B cell (primary cell): ENCODE measurements at places on chromosomes 11 and 22. TPM values are rescaled to one million over a fixed set of nuclear protein-coding genes. Genes with fewer than 3 reads are reported as not detected.

SLC22A6 gene
- total RNA-seq = not detected in 2 replicates

MS4A6E gene
- total RNA-seq = not detected in 2 replicates

CCDC88B gene
- 172 and 180 TPM in 2 replicates for total RNA-seq

STK33 gene
- total RNA-seq = 9.3 and 13.2 TPM in 2 replicates

SPI1 gene
- 98.3 and 98.8 TPM in 2 replicates for total RNA-seq

MS4A18 gene
- not detected in 2 replicates for total RNA-seq

FERMT3 gene
- 96.2 and 106 TPM in 2 replicates for total RNA-seq

OR6M1 gene
- total RNA-seq = not detected in 2 replicates

OR8G1 gene
- total RNA-seq = not detected in 2 replicates

SUSD2 gene
- total RNA-seq = 0.30 and 0.44 TPM in 2 replicates

KCNJ1 gene
- total RNA-seq = not detected in 2 replicates

AIFM3 gene
- total RNA-seq = 3.0 and 4.5 TPM in 2 replicates

MS4A1 gene
- 1,202 and 1,215 TPM in 2 replicates for total RNA-seq

DNA sequence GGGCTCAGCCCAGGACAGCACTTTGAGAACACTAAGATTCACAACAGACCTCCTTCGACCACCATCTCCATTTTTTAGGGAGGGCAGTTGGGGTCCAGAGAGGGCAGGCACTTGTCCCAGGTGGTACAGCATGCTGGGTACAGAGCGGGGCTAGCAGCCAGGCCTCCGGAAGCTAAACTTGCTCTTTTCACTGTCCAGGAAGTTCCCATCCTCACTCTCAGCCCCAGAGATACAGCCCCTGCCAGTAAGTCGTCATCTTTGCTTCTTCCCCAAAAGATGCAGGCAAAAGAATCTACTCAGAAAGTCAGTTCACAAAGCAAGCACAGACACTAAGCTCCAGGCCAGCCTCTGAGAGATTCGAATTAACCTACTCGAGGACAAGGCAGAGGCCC is 6.7 kb upstream of the RAB3IL1 start:
- DNase-seq = no peak

DNA sequence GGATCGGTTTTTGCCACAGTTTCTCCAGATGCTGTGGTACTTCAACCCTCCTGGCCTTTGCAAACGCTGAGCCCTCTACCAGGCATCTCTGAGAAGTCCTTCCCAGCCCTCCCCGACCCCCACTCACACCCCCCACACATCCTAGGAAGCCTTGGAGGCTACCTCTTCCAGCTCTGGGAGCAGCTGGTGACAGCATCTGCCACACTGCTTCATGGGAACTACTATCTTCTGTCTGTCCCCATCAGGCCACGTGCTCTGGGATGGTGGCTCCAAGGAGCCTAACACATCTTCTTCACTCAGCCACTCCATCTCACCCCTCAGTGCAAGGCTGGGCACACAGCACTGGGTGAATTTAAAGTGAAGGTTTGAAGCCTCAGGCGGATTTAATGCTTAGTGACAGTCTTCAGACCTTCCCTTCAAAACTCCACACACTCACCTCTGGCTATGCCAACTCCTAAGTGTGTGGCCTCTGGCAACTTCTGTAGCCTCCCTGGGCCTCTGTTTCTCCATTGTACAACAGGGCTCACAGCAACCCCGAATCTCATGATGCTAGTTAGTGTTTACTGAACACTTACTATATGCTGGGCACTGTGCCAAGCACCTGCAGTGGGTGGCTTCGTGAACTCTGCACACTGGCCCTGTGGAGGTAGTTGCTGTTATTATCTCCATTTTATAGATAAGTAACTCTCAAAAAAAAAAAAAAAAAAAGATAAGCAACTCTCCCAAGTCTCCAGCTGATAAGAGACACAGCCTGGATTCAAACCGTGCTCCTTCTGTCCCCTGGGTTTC is 7.3 kb upstream of the TP53I11 start:
- DNase-seq = no peak

- no peak for DNase-seq
Measured at GRCh38 chr11:65241692-65242091, 20.1 kb upstream of the POLA2 start.

GRCh38 chr11:91312541-91312940 is 912.1 kb upstream of the FAT3 start:
- no peak for DNase-seq

GRCh38 chr11:94401773-94402265 is 600 bp upstream of the GPR83 start:
- no peak for DNase-seq

- DNase-seq = no peak
Measured at GRCh38 chr22:29096736-29097669, 24.2 kb downstream of the KREMEN1 start.

DNA sequence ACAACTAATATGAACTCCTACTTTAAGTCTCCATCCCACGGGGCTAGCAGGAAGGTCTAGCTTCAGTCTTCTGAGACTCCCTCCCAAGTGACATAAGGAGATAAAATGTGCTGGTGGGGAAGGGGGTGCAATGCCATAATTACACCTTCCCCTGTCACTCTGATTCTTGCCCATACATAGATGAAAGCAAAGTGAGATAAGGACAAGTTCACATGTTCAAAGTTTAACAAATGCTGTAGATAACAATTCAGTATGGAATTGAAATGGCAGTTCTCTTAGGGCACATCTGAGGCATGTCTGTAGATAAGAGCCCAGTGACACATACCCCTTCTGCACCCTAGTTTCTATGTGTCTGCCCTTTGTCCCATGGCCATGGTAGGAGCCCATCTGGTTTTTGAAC is 38.2 kb upstream of the PANX1 start:
- DNase-seq = no peak

DNA sequence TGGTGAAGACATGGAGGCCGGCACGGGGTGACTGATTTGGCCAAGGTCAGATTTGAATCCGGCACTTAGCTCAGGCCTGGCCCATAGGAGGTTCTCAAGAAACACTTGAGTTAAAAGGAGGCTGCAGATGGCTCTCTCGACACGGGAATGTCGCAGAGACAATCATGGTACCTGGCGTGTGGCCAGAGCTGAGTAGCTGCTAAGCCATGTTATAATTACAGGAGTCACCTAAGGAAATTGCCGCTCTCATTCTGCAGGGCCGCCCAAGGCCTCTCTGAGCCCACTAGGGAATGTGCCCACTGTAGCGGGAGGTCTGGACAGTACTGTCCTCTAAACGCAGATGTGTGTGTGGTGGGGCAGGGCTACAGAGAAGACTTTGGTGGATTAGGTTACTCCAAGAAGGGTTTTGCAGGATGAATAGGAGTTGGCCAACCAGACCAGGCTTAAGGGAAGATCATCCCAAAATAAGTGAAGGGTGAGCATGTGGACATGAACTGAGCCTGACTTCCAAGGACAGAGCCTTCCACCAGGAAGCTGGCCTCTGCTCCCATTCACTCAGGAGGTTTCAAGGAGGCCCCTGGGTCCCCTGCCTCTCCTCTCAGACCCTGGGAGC is 19.3 kb upstream of the PRR5 start:
- no peak for DNase-seq

- no peak for DNase-seq
Measured at GRCh38 chr22:20138417-20138738, 6.8 kb downstream of the ZDHHC8 start.

- DNase-seq = no peak
Measured at GRCh38 chr11:68678031-68678441, 6.3 kb upstream of the GAL start.

GRCh38 chr11:30801357-30801756 is 215.2 kb upstream of the MPPED2 start:
- no peak for DNase-seq

DNA sequence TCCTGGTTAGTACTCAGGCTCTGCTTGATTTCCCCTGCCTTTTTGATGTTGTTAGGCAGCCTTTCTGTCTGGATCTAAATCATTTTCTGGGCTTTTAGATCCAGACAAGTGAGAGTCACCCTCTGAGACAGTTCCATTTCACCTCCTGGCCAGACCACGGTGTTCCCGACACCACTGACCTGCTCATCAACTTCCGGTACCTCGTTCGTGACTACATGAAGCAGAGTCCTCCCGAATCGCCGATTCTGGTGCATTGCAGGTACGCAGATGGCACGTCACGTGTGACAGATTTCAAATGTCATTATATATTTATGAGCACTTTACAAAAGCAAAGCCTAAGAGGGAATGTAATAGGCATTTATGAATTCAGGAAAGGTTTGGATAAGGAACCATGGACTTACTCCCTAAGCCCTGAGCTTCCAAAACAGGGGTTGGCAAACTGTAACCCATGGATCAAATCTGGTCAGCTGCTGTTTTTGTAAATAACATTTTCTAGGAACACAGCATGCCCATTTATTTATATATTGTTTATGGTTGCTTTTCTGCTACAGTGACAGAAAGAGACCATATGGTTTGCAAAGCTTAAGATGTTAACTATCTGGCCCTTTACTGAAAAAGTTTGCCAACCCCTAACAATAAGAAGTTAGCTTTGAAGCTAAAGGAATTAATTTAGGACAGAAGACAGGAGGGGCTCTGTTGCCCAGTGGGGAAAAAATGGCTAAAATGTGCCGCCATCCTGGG is 53.1 kb upstream of the OR4B1 start:
- DNase-seq = no peak

DNA sequence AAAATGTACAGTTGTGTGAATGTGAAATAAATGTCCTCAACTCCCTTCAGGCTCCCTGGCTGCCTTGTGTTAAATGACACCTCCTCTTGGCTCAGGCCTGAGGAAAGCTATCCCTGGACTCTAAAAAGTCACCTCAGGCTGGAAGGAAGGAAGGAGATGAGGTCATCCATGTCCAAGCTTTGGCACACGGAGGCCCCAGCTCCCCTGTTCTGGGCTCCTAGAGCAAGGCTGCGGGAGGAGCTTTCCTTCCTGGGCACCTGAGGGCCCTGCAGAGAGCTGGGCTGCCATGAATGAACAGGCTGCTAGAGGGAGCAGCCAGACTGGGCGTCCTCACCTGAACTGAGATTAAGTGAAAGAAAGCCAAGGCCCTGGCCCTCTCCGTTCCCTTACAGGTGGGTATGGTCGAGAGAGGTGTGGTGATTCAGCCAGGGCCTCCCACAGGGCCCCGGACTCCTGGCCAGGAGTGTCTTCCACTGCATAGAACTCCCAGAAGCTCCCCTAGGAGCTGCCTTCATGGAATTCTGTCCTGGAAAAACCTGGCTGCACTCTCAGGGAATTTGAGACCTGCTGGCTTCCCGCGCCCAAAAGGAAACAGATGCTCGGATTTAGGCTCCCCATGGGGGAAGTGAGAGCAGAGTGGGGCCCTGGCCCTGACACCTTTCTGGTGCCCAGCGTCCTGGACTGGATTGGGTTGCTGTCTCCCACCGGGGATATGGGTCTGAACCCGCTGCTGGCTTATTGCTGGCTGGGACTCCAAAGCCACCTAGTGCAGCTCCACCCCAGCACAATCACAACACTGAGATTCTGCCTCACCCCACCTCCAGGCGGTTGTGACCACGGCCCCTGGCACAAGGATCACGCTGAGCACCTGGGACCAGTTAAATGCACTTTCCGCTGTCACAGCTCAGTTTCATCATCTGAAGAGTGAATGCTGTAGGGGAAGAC is 22.2 kb downstream of the MYBPC3 start:
- DNase-seq = no peak

- DNase-seq = no peak
Measured at GRCh38 chr11:1208394-1209261, 14.2 kb upstream of the MUC5B start.

DNA sequence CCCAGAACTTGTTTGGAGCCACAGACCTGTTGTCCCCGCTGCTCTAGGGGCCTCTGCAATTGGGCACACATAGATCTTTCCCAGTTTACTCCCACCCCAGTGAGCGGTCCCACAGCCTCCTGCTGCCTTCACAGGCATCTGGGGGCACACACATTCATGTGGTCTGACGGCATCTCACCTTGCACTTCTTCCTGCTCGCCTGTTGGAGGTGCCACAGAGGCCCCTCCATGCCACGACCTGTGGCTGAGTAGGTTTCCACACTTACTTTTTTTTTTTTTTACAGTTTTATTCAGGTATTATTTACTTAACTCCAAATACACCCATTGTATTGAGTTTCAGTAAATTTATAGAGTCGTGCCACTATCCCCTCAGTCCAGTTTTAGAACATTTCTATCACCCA is 68.9 kb upstream of the SEPTIN5 start:
- DNase-seq = no peak

- DNase-seq = no peak
Measured at GRCh38 chr11:130511765-130512164, 63.3 kb downstream of the ADAMTS15 start.

- no peak for DNase-seq
Measured at GRCh38 chr11:104343578-104343977, 179.6 kb upstream of the PDGFD start.

DNA sequence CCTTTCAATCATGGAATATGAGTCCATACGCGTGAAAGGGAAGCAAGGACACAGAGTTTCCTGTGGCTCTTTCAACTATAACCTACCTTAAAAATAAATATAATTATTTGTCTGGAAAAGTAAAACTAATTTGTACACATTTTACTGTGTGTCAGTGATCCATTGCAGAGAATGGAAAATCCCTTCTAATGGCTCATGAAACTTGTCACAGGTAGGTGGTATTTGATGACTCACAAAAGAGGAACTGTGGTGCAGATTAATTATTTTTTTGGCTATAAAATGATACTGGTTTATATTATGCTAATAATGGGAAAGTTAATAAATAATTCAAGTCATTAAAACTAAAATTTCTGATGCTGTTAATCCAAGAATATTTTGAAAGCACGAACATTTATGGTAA is 792.2 kb downstream of the METTL15 start:
- DNase-seq = no peak

- peak; percentile 99 for DNase-seq
Measured at GRCh38 chr11:114400216-114400914, at the start of the genes C11orf71 and RBM7. TSS of gene C11orf71 (minus strand) at chr11:114400511. CDS start at chr11:114400331, 180 bp downstream. TSS of gene RBM7 (plus strand) at chr11:114400666. CDS start at chr11:114400672, 6 bp downstream.

DNA sequence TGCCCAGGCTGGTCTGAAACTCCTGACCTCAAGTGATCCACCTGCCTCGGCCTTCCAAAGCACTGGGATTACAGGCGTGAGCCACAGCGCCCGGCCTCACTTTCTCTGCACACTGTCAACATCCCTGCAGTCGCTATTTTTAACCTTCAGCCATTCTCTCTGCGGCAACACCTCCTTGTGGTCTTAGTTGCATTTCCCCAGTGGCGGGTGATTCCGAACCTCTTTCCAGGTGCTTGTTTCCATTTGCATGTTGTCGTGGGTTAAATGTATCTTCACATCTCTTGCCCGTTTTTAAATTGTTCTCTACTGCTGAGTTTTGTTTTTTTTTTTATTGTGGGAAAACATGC is 2.2 kb upstream of the SCT start:
- peak; percentile 47 for DNase-seq

- DNase-seq = no peak
Measured at GRCh38 chr11:126007238-126007637, 55.4 kb downstream of the CDON start.

DNA sequence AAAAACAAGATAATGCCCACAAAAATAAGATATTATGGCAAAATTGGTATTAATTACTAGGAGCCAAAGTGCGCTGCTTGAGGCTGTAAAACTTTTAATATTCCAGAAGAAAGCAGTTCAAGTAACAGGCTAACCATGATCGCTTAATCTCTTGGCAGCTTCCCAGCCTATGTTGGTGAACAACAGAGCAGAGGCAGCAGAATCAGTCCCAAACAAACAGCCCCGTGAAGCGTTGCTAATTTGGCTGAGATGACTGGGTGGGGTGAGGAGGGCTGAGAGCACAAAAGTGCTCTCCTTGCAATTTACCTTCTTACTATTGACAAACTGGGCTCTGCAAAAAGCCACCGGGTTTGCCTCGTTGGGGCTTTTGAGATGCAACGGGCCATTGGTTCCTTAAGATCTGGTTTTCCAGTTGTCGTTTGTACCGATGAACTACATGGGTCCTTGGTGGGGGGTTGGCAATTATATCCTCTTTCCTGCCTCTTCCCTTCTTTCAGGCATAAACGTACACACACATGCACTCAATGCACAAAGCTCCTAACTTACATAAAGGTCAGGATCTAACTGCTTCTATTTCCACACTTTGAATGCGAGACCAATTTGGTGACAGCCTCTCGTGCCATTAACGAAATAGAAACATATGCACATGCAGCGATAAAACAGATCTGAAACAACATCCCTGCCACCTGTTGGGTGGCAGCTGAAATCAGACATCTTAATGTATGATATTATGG is 407.6 kb upstream of the CADM1 start:
- no peak for DNase-seq
